MCF 10A (cell line): ENCODE measurements at places on chromosomes 3 and 15.

GRCh38 chr3:46860810-46861604 is 2.2 kb downstream of the MYL3 start:
- no peak for DNase-seq
- H3K27me3 ChIP-seq, result peaks cover 29% of the 10 kb centered on the region
- no peak overlapping the region for H3K27ac ChIP-seq
- peaks cover 11% of the 10 kb centered on the region for H3K4me1 ChIP-seq

- peaks cover 4% of the 10 kb centered on the region for H3K36me3 ChIP-seq
- peaks cover 49% of the 10 kb centered on the region for H3K27me3 ChIP-seq
- no peak overlapping the region for H3K4me3 ChIP-seq
- no peak overlapping the region for H3K27ac ChIP-seq
These were observed 172.8 kb upstream of the PLSCR5 start for GRCh38 chr3:146777941-146778340.

GRCh38 chr3:61420136-61420759 is 141.1 kb upstream of the PTPRG start:
- H3K27ac ChIP-seq, result no peak overlapping the region
- no peak for DNase-seq
- peaks cover 24% of the 10 kb centered on the region for H3K4me1 ChIP-seq
- H3K36me3 ChIP-seq, result no peaks in the 10 kb centered on the region

DNA sequence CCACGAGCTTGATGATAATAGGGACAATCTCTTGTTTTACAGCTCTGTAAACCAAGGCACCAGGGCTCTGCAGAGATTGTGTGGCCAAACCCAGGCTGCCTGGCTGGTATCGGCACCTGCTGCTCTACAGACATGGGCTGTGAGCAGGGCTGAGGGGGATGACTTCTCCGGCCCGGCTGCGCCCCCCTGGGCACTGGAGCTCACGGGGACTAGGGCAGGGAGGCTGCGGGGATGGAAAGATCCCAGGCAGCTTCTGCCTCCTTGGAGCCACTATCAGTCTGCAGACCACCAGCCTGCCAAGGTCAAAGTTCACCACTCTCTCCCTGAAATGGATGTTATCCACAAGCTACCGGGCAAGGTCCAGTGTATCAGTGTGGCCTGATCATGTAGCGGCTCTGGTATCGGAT is 22.0 kb upstream of the PIGZ start:
- H3K4me1 ChIP-seq, result no peaks in the 10 kb centered on the region
- DNase-seq, result no peak
- H3K27ac ChIP-seq, result no peak overlapping the region
- no peak overlapping the region for H3K4me3 ChIP-seq
- no peaks in the 10 kb centered on the region for H3K36me3 ChIP-seq

DNA sequence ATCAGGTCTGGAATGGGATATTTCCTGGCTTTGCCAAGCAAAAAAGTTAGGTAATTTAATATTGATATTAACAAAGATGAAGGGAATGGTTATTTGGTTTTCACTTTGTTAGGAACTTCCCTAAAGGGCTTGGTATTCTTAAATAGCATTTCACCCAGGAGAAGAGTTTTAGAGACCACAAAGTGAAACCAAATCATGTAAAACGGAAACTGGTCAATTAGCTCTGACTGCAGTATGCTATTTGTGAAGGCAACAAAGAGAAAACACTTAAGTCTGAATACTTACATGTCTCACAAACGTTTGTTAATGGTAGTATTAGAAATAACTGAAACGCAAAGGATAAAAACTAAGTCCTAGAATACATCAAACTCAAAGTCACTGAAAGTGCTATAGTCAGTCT is 32.4 kb upstream of the SETMAR start:
- no peaks in the 10 kb centered on the region for H3K4me1 ChIP-seq
- H3K27ac ChIP-seq, result no peak overlapping the region
- H3K4me3 ChIP-seq, result no peak overlapping the region
- no peaks in the 10 kb centered on the region for H3K27me3 ChIP-seq
- no peaks in the 10 kb centered on the region for H3K36me3 ChIP-seq
- no peak for DNase-seq

DNA sequence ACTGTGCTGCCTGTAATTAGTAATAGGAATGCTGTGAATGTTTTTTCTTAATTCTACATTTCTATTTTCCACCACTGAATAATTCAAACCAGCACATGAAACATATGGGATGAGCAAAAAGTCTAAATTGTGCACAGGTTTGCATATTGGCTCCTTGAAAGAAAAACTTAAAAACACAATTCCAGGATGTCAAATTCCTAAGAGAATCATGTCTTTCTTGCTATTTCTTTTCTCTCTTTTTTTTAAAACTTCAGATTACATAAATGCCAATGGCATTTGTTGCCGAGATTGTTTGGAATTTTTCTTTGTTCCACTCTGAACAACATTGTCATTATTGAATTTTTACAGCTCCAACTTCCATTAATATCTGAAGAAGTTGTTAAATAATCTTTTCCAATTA is 60.8 kb downstream of the VGLL3 start:
- H3K4me1 ChIP-seq, result peaks cover 17% of the 10 kb centered on the region
- H3K27me3 ChIP-seq, result no peaks in the 10 kb centered on the region
- DNase-seq, result no peak
- no peak overlapping the region for H3K4me3 ChIP-seq
- peaks cover 4% of the 10 kb centered on the region for H3K36me3 ChIP-seq

DNA sequence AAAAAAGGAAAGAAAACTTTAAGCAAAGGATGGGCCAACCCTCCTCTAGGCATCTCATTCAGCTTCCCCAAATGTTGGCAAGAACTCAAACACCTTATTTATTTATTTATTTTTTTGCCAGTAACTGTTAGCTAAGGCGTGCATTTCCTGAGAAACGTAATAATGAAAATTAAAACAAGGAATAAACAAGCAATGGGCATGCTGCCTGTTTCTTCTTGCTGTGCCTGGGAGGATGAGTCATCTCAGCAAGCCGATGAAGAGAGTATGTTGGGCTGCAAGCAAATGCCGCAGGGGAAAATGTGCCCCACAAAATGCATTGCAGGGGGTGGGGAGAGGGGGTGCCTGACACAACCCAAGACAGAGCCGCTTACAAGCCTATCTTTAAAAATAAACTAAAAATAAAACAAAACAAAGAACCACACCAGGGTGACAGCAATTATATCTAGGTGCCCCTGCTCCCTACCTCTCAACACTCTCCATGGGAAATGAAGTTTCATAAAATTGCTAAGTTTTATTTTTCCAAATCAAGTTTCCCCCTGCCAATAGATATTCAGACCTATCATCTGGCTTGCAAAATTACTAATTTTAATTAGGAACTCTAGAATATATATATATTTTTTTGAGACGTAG is 40.3 kb downstream of the EIF4E3 start:
- no peaks in the 10 kb centered on the region for H3K36me3 ChIP-seq
- H3K27me3 ChIP-seq, result no peaks in the 10 kb centered on the region
- peak overlapping the region; percentile 65 for H3K27ac ChIP-seq
- H3K4me3 ChIP-seq, result peak overlapping the region; percentile 46
- H3K4me1 ChIP-seq, result peaks cover 36% of the 10 kb centered on the region

DNA sequence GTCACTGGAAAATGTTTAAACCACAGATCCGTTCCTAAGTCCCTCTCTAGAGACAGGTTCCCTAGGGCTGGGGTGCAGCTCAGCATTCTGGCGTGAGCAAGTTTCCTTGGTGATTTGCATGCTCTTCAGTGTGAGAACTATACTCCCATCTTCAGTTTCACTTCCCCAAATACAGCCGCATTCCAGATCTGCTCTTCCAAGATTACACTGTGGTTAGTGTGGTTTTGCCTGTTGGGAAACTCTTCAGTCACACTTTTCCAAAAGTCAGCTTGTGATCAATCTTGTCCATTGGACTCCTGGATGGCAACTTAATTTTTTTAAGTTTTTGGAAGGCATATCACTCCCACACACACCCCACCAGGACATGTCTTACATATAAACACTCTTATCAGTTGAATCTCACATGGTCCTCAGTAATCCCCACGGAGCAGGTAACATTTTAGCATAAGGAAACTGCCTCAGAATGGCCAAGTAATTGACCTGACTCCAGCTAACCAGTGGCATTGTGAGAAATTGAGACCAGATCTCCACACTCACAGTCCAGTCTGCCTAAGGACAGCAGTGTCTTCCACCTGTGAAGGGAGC is 33.5 kb upstream of the PTPN23 start:
- no peaks in the 10 kb centered on the region for H3K27me3 ChIP-seq
- DNase-seq, result peak; percentile 22
- H3K27ac ChIP-seq, result no peak overlapping the region
- peaks cover 10% of the 10 kb centered on the region for H3K4me1 ChIP-seq
- H3K36me3 ChIP-seq, result peaks cover 15% of the 10 kb centered on the region

DNA sequence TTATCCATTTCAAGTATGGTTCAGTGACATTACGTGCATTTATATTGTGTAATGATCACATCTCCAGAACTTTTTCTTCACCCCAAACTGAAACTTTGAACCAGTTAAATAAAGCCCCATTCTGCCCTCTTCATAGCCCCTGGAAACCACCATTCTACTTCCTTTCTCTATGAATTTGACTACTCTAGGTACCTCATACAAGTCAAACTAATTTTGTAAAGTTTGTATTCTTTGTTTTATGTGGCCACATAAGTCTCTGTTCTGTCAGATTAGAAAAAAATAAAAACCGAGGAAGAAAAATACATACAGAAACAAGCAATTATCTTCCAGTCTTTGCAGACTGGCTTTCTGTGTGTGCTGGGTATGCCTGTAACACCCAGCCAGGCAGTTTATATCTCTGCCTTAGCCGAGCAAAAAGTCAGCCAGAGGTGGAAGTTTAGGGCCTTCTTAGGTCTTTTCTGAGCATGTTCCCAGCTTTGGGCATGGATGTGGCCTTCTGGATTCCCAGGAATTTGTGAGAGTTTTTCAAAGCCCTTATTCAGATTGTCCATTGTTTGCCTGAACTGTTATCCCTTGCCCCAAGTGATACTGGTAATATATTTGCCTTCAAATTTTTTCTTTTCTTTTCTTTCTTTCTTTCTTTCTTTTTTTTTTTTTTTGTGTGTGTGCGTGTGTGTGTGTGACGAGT is 6.0 kb upstream of the GRAMD1C start:
- no peaks in the 10 kb centered on the region for H3K27me3 ChIP-seq
- H3K4me1 ChIP-seq, result peaks cover 29% of the 10 kb centered on the region
- H3K36me3 ChIP-seq, result peaks cover 4% of the 10 kb centered on the region
- H3K4me3 ChIP-seq, result no peak overlapping the region
- DNase-seq, result no peak
- H3K27ac ChIP-seq, result no peak overlapping the region
